CD4-positive, alpha-beta T cell treated with Interleukin-10 for 1 hour (primary cell): ENCODE measurements at places on chromosomes 3 and 15.
A peak's percentile ranks its signal among the peaks of the same experiment; 100 is the strongest.

DNA sequence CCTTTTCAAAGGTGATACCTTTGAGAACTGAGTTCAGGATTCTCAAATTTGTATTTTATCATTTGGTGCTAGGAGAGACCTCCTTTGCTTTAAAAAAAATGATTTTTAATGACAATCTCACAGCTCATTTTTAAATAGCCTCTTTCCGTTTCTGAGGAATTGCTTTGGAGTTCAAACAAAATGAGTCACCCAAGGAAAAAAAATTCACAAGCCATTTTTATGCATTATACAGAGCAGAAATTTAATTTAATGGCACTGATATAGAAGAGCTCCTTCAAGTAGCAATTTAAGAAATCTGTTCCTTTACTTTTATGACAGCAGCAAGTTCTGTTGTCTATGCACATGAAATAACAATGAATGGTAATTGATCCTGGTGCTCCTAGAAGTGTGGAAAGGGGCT is 337.9 kb upstream of the KCNMB2 start:
- DNase-seq = no peak

DNA sequence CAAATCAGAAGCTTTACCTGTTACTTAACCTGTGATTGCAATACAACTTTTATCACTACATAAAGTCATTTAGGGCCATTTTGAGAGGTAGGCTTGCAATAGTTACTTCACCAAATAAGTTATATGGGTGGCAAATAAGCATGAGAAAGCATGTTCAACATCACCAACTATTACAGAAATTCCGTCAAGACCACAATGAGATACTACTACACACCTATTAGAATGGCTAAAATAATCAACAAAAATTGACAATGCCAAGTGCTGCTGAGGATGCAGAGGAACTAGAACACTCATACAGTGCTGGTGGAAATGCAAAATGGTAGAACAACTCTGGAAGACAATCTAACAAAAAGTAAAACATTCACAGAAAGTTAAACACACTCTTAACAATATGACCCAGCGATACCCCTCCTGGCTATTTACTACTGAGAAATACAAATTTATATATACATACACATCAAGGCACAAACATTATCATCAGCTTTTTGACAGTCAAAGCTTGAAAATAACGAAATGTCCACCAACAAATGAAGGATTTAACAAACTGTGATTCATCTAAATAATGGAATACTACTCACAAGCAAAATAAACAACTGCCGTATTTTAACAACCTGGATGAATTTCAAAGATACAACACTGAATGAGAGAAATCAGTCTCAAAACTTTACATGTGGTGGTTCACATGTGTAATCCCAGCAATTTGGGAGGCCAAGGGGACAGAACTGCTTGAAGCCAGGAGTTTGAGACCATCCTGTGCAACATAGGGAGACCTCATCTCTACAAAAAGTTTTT is 82.9 kb downstream of the MYO9A start:
- no peak for DNase-seq

DNA sequence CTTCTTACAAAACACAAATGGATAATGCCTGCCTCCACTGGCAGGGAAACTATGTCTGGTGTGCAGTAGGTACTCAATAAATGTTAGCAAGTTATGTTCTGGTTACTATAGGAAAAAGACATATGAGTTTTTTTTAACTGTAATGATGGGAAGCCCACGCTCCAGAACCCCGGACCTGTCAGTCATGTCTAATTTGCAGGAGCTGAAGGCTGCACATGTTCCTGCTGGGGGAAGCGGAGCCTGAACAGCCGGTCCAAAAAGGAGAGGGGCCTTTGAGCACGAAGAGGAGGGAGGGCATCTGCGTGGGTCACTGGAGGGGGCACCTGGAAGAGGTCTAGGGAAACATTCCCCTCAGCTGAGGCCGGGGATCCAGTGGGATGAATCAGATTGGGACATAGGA is 113.2 kb downstream of the DGKG start:
- DNase-seq = no peak

DNA sequence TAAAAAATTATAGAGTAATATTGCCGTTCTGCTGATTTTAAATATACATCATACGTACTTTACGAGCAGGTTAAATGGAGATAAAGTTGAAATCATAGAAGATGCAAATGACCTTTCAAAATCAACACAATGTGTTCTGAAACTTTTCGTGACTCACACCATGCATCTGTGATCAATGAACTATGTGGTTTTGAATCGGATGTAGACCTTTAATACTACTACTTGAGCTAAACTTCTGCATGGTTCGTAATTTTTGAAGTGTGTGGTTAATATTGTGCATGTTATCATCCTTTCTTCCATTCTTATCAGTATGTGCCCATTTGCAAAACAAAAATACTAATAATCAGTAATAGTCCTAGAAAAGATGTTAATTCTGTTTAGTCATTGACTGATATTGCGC is 58.9 kb downstream of the GASK1A start:
- peak; percentile 11 for DNase-seq

DNA sequence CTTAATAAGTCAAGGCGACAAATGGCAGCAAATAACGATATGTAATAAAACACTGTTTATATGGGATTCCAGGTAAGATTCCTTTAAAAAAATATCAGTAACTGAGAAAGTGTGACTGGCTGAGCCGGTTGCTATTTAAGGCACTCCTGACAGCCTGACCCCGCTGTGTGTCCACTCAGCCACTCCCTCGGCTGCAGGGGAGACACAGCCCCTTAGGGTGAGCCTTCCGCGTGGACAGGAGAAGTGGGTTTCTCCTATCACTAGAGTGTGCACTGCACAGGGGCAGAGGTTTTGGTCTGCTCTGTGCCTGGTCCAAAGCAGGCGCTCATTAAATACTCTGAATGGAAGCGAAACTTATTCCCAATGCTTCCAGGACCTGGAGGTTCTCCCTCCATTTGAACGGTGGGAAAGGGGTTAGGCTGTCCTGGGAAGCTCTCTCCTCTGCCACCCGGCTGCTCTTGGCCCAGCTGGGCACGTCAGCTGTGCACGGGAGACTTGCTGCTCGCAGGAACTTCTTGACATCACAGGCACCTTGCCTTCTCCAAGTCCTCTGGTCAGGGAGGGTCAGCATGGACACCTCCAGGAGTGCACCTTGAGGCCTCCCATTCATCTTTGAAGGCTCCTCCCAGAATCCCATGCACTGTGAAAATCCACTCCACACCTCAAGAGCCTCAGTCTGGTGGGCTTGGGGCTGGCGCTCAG is 43.3 kb upstream of the SLCO2A1 start:
- DNase-seq = no peak

- no peak for DNase-seq
These were observed 5.8 kb downstream of the NLGN1 start for GRCh38 chr3:173403376-173403775.

GRCh38 chr3:157549498-157549897 is 46.3 kb upstream of the VEPH1 start:
- DNase-seq = no peak

GRCh38 chr3:46705751-46706552 is 4.8 kb downstream of the TMIE start:
- DNase-seq = no peak

- DNase-seq = no peak
These were observed 304.4 kb upstream of the LRRFIP2 start for GRCh38 chr3:37478721-37479210.

GRCh38 chr3:113405180-113405579 is 36.1 kb downstream of the CFAP44 start:
- DNase-seq = no peak

GRCh38 chr3:32469151-32469874 is 33.3 kb downstream of the CMTM6 start:
- DNase-seq = no peak

DNA sequence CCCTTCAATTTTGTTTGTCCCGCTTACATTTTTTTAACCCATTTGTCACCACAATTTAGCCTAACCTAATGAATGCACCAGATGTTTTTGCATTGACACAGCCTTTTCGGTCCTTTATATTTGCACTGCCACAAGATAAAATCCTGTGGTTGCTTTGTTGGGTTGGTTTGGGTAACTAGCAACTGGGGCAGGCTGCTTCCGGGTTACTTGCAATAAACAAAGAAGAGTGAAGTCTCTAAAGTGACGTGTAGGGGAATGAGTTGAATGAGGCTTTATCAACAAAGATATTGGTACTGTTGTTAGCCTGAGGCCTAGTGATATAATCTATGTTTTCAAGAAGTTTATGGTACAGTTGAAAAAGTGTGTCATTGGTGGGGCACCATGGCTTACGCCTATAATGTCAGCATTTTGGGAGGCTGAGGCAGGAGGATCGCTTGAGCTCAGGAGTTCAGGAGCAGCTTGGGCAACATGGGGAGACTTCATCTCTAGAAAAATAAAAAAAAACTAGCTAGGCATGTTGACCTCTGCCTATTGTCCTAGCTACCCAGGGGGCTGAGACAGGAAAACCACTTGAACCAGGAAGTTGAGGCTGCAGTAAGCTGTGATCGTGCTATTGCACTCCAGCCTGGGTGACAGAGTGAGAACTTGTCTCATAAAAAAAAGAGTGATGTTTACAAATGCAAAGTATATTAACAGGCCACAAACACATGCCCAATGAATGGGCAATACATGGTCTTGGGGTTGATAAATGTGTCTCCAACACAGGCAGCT is 121.8 kb downstream of the OXSM start:
- peak; percentile 56 for DNase-seq

- no peak for DNase-seq
These were observed 221.9 kb upstream of the TOPAZ1 start for GRCh38 chr3:44019736-44020135.

DNA sequence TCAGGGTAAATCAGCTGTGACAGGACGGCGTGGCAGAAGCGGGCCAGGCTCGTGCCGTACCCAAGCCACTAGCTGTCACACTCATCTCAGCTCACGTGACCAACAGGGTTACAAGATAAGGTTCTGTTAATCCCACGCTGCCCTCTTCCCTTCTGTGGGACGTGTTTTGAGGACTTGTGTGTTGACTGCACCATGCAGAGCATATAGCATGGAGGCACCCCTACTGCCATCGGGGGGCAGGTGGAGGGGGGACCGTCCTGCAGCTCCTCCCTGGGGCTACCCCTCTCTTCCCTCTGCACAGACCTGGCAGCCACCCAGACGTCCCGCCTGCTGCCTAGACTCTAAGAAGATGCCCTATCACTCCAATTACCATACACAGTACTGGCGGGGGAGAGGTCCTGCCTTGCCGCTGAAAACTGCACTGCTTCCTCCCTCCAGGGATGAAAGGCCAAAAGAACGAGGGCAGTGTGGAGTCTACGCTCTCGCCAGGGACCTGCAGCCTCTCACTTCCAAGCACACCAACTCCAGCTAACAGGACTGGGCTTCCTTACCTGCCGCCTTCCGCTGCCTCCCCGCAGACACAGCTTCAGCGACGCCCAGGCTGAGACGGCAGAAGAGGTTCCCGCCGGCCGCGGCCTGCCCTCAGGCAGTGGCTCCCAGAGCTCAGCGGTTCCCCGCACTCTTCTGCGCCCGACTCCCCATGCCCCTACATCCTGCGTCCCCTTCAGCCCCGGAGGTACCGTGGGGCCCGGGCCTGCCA is at the start of gene TNK2:
TNK2 (minus strand) TSS at position 618 of the 760 bp plus-strand sequence. CDS start 19,963 bp downstream, outside the sequence.
- peak; percentile 67 for DNase-seq

GRCh38 chr15:70275461-70276138 is 177.9 kb upstream of the TLE3 start:
- DNase-seq = no peak

DNA sequence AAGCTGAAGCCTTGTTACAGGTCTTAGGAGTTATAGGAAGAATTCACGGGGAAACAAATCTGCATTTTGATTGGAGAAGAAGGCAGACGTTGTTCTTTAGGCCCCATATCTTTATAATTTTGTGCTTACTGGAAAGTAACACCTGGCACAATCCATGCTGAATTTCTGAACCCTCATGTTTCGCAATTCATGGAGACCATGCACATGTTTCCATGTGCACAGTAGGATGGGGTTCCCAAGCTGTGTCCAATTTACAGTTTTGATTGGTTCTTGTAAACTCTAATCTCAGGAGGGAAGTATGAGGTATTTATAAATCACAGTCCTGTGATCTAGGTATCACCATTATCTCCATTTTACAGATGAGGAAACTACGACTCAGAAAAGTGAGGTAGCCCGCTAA is 7.8 kb upstream of the SCAANT1 start:
- DNase-seq = no peak

DNA sequence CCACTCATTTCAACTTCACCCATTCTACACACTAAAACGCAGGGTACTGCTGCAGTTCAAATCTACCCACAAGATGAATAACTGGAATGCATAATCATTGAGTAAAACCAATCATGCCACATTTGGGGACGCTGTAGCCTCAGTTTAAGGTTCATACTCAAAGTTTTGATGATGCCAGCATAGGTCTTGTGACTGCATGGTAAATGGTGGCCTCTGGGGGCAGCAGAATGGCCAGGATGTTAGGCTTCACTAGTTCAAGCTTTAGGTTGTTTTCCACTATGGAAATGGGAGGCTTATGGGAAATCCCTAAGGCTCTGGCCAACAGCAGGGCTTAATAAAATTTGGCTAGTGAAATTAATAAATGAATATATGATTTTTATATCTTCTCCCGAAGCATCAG is 104.3 kb upstream of the TSC22D2 start:
- DNase-seq = no peak

DNA sequence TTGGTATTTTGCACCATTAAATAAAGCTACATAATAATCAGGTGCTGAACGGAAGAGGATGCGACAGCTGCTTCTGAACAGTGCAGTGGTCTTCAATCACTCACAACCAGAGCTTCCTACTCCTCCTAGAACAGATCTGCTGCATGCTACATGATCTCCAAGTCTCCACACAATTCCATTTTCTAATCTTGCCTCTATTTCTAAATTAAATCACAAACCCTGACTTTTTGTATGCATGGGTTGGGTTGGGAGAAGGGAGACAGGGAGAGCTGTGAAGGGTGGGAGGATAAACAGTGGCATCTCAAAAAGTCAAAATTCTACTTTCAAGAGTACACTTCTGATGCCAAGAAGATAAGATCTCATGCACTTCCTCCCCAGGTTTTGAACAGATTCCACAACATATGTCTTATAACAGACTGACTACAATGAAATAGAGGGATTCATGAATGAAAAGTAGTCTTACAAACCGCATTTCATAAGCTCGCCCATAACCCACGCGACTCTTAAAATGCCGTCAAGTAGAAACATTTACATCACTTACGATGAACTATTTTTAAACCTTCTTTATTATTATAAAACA is 57.2 kb downstream of the CHSY1 start:
- DNase-seq = no peak
